ENCODE measurements at places on chromosomes 16 and 17.
A peak's percentile ranks its signal among the peaks of the same experiment; 100 is the strongest.

DNA sequence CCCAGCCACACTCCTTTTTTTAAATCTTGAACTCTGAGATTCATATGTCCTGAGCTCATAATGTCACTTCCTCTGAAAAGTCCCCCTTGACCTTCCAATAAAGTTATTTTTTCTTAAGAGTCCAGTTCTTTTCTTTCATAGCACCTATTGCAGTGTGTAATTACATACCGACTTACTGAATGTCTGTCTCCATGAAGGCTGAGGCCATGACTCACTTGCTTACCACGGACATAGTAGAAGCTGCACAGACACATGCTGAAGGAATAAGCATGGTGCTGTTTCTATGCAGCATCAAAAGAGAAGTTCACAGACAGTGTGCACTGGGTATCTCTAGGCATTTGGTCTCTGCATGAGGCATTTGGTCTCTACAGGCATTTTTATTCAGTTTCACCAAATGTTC lies 77.2 kb downstream of the C17orf67 start:
- no peak for DNase-seq

GRCh38 chr17:65529761-65530522 lies 31.5 kb downstream of the AXIN2 start:
- no peak for DNase-seq

GRCh38 chr16:81585785-81586184 lies 141.2 kb downstream of the CMIP start:
- DNase-seq, result no peak

DNA sequence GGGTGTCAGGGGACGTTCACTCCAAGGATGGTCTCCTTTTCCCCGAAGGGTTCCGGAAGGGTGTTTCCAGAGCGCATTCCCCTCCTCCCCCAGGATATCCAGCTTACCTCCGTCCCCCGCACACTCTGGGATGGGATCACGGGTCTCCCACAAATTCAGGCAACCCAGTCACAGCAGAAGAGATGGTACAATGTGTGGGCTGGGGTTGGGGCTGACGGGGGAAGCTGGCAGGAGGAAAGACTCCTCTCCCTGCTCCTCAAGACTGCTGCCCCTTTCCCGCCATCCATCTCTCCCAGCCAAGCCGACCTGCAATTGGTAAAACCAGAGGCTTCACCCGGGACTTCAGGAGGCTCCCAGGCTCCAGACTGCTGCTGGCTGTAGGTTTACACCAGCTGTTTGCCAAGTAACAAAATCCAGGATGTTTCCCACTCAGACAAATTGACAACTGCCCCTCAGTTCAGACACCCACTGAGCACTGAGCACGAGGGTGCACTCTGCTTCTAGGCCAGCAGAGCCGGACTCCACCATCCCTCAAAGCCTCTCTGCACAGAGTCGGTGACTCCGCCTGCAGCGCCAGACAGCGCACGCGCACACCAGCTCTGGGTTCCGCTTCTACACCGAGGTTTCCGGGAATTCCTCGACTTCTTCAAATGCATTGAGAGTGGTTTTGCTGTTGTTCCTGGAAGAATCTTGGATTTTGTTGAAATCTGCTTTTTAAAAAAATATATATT lies 37.7 kb downstream of the ASPA start:
- DNase-seq, result no peak

- no peak for DNase-seq
Measured at GRCh38 chr17:57166803-57167202, 81.8 kb downstream of the AKAP1 start.

DNA sequence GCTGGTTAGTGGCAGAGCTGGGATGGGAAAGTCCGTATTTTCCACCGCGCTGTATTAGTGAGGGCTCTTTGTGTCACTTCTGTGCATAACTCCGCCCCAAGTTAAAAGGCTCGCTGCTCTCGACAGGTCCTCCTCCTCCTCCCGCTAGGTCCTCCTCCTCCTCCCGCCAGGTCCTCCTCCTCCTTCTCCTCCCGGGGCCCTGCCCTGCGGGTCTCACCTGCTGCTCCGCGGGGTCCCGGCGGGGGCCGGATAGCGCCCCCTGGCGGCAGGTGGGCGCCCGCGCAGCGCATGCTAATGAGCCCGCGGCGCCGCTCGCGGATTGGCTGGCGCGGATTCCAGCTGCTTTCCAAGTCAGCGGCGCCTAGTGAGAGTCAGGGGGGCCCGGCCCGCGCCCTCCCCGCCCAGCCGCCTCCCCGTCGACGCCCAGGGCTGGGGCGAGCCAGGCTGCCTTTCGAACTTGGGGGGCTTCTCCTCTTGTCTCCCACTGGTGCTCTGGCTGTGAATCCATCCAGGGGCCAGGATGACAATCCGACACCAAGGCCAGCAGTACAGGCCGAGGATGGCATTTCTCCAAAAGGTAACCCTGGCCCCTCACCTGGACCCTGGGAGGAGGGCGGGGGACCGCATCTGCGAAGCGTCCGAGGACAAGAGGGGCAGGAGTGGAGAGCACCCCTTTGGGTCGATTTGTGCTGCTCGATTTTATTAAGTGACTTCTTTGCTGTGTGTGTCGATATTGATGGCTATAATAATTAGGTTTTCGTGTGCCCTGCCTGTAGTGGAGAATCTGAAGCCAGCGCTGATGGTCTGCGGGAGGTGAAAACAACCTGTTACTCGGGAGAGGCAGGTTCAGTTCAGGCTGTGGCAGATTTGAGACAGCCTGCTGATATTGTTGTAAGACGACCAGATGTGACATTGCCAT lies at the start of gene RGS9:
Gene RGS9, plus strand, starts transcription at position 350 of the 919 bp plus-strand sequence. Its CDS starts 171 bp downstream, at position 521.
- peak; percentile 93 for DNase-seq

DNA sequence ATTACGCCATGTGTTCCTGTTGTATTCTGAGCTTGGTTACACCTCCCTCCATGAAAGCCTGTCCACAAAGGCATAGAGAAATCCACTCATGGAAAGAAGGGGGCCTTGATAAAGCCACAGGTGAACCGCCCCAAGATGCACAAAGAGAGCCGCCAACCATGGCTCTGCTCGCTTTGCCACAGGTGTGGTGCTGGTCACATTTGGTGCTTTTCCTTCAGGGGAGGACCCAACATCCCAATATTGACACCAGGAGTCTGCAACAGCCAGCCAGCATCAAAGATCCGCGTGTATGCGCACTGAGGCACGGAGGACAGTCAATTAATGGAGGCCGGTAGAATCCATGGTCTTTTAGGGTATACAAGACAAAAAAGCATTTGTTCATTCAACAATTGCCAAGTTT lies 7.3 kb downstream of the ABCA3 start:
- DNase-seq, result no peak

GRCh38 chr16:27639561-27640276 lies 89.8 kb downstream of the KATNIP start:
- no peak for DNase-seq

DNA sequence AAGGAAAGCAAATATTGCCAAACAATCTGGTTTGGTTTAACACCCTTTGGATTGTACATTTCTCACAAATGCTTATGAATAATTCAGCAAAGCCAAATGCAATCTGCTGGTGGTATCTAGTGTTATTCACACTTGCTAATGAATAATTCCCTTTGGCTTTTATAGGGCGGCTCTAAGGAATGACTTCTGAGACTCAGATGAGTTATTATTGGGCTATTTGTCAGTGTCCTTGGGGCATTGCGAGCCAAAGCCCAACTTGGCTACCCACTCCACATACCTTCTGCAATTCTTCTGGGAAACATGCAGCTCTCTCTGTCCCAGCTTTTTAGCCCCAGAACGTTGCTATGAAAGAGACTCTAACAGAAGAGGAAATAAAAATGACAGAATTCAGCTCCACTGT lies 41.1 kb downstream of the FTO start:
- no peak for DNase-seq

- DNase-seq, result no peak
Measured at GRCh38 chr17:62725791-62726249, 82.3 kb downstream of the MARCHF10 start.

GRCh38 chr17:56593086-56593645 lies 333 bp upstream of the NOG start:
- DNase-seq, result no peak

GRCh38 chr16:79847101-79847500 lies 246.6 kb upstream of the MAF start:
- DNase-seq, result no peak

Data from CD8-positive, alpha-beta T cell (primary cell).